Stimulated activated CD8-positive, alpha-beta memory T cell treated with anti-CD3 and anti-CD28 coated beads, Interleukin-7, amount 100 ng/mL, for 4 hours (primary cell): ENCODE measurements at places on chromosomes 7 and 10.

GRCh38 chr10:114336823-114337509 is 67.3 kb downstream of the AFAP1L2 start:
- no peak for DNase-seq

GRCh38 chr7:100568176-100568895 is 5.4 kb downstream of the SAP25 start:
- no peak for DNase-seq

GRCh38 chr10:97718659-97719142 is 5.2 kb downstream of the MARVELD1 start:
- DNase-seq = no peak

GRCh38 chr10:114680543-114681117 is 22.6 kb upstream of the ABLIM1 start:
- DNase-seq = no peak

DNA sequence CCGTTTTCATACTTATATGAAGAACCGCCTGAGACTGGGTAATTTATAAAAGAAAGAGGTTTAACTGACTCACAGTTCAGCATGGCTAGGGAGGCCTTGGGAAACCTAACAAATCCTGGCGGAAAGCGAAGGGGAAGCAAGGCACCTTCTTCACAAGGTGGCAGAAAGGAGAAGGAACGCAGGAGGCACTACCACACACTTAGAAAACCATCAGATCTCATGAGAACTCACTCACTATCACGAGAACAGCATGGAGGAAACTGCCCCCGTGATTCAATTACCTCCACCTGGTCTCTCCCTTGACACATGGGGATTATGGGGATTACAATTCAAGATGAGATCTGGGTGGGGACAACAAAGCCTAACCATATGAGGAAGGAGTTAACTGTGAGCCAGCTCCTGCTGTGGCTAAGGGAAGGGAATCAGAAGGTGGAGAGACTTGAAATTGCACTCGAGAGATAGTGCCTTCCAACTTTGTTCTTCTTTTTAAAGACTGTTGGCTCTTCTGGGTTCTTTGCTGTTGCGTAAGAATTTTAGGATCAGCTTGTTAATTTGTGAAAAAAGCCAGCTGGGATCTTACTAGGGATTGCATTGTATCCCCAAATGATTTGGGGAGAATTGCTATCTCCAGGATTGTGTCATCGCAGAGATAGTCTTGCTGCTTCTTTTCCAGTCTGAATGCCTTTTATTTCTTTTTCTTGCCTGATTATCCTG is 21.0 kb downstream of the OPTN start:
- DNase-seq = no peak

- no peak for DNase-seq
These were observed 44.8 kb upstream of the GRID1 start for GRCh38 chr10:86411281-86411841.

DNA sequence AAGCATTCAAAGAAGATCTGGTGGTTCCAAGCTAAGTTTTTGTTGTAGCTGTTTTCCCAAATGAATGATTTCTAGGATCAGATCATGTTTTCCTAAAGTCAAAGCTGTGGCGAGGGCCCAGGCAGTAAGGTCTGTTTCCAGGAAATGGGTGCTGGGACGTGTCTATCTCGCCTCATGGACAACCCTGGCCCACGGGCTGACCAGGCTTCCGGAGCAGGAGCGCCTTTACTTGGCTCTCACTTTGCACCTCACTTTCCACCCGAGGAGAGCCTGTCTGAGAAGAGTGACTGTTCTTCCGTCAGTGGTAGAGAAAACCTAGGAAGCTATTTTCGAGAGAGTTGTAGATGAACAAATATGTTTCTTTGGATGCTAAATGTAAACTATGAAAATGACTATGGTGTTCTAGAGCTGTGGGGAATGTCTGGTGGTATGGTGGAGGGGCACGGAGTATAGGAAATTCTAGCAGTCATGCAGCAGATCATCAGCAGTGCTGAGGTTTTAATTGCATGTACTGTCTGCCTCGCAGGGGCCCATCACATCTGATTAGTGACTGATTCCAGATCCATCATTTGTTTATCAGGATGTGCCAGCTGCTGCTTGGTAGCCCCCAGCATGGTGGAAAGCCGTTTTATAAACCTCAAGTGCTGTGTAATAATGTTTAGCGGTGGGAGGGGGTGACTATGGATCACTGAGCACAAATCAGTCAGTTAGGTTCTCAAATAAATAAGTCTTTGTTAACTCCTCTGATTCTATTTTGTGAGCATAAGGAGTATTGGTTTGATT is 66.6 kb downstream of the VWC2 start:
- DNase-seq = no peak

DNA sequence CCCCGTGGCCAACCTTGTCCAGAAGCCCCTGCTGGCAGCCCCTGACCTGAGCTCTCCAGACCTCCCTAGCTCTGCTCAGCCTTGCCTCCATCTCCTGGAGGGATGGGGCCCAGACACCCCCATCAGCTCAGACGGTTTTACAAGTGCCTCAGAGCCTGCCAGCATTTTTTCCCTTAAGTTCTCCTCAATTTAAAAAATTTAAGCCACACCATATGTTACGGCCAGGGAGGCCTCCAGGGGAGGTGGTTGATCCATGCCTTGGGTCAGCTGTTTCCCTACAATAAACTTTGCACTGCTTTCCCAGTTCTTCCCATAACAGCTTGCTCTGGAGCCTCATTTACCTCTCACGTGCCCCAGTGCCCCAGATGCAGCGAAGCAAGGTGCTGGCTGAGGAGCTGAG is 143.5 kb downstream of the RGS10 start:
- DNase-seq = no peak

DNA sequence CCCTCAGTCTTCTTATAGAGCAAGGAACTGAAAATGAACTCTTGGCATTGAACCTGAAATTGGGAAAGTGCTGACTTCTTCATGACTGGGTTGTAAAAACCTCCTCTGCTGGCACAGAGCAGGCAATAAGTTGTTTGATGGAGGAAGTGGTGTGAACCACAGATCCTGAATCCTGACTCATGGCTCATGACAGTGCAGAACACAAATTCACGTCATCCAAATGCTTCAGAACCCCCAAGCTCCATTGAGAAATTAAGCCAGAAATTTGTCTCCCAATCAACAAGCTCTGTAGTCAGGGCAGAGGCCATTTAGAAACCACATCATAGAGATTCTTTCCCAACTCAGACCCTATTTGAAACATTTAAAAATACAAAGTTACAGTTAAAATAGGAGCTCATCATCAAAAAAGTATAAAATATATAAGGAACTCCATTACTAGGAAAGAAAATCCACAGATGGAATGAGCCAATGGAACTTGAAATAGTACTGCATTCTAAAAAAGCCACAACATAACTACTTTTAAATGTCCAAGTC is 10.3 kb upstream of the STK17A start:
- DNase-seq = no peak

DNA sequence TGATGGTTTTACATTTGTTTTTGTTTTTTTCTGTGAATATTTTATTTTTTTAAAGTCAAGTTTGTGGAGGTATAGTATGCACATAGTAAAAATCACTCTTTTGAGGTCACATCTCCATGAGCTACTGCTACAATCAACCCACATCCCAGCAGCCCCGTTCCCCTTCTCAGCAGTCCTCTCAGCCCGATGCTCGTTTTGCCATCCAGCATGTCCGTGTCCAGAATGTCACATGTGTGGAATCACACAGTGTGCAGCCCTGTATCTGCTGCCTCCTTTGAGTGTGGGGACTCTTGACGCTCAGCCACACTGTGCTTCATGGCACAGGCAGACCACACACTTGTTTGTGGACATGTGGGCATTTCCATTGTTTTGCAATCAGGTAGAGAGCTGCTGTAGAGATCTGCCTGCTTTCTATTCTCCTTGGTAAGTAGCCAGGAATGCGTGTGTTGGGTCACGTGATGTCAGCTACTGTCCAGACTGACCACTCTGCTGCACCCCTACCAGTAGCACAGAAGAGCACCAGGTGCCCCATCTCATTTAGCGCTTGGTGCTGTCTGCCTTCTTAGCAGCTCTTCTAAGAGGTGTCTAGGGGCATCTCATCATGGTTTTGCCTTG is 71.6 kb upstream of the CAMK2B start:
- no peak for DNase-seq

DNA sequence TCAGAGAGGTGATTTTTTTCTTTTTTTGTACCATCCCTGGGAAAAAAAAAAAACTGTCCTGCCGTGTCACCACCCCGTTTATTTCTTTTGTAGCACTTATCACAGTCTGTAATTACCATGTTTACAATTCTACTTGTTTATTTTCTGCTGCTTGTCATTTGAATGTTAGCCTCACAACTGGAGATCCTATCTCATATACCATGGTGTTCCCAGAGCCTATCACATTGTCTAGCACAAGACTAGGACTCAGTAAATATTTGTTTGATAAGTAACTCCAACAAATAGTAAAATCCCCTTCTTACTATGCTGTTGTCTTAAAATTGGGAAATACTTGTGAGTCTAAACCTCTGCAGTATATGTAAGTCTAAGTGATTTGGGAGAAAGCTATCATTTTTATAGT is 36.0 kb downstream of the MKLN1 start:
- DNase-seq = no peak

DNA sequence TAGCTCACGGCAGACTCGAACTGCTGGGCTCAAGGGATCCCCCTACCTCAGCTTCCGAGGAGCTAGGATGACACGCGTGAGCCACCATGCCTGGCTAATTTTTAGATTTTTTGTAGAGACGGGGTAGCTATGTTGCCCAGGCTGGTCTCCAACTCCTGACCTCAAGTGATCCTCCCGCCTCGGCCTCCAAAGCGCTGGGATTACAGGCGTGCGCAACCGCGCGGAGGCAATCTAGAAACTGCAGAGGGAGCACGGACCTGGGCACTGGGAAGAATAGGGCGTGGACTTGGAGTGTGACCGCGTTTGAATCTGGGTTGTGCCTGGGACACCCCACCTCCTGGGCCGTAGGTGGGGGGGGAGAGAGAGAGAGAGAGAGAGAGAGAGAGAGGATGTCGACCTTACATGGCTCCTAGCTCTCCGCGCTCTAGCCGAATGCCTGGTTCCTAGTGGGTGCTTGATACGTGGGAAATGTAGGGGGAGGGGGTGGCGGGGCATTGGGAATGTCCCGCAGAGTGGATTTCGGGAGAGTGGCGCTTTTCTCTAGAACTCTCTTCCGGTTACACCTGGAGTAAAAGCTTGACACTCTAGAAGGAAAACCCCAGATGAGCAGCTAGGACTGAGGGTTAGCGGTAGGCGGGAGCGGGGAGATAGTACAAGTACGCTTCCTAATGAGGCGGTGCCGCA is 1.2 kb upstream of the MAP3K8 start:
- DNase-seq = no peak

- DNase-seq = no peak
These were observed 50.1 kb upstream of the GHITM start for GRCh38 chr10:84089162-84089561.

DNA sequence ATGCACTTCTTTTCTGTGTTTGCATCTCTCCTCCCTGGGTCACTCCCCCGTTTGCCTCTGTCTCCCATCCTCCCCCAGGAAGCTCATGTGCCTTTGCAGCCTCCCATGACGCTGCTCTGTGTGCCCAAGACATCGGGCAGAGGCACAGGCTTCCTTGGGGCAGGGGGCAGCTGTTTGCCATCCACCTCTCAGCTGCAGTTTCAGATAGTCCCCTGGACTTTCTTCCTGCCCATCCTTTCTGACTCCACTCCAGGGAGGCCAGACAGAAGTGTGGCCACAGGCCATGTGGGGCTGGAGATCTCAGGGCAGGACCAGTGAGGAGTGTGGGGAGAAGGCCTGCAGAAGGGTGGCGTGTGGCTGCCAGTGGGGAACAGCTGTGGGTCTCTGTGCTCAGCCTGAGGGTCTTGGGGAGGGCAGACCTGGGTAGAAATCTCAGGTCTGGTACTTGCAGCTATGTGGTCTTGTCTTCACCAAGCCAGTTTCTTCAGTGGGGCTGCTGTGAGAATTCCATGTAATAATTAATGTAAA is 10.6 kb upstream of the SAMD8 start:
- no peak for DNase-seq

DNA sequence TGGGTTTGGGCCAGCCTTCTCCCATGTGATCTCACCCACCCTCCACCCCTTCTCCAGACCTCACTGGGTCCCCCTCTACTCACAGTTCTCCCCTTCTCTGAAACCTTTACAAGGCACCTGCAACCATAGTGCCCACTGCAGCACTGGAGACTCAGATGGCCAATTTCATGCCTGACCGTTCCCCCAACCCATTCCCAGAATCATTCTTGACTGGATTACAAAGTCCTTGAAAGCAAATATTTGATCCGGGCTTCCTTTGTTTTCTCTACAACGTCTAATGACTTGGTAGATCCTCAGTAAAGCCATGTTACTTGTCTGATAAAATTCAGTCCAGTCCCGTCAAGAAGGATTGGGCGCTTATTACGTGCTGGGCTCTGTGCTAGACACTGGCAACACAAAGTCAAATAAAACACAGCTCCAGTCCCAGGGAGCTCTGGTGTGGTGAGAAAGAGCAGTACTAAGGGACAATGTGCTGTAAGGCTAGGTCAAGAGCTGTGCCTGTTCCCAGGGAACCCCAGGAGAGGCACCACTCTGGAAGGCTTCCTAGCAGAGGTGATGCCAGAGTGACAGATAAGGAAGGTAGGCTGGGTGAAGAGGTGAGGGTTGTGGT is 36.5 kb downstream of the SH3PXD2A start:
- no peak for DNase-seq

DNA sequence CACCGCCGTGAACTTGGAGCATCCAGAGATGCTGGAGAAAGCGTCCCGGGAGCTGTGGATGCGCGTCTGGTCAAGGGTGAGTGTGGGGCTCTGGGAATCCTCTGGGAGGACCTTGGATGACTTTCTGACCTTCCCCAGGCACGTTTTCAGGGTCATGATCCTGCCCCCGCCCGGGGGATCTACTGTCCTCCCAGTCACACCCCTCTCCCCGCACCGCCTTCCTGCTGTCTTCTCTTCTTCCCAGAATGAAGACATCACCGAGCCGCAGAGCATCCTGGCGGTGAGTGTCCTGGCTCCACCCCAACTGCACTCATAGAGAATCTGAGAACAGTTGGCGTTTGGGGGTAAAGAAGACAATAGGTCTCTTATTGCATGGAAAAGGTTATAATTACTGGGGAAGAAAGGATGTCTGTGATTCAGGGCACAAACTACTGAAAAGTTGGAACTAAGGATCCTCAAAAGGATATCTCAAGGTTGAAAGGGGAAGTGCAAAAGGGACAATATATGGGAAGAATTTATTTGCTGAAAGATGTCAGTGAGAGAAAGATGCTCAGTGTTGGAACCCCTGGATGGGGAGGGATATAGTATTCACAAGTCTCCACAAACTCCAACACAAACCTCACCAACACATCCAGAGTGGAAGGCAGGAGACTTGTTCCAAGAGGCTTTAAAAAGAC is 1.9 kb downstream of the GSTK1 start:
- DNase-seq = no peak

DNA sequence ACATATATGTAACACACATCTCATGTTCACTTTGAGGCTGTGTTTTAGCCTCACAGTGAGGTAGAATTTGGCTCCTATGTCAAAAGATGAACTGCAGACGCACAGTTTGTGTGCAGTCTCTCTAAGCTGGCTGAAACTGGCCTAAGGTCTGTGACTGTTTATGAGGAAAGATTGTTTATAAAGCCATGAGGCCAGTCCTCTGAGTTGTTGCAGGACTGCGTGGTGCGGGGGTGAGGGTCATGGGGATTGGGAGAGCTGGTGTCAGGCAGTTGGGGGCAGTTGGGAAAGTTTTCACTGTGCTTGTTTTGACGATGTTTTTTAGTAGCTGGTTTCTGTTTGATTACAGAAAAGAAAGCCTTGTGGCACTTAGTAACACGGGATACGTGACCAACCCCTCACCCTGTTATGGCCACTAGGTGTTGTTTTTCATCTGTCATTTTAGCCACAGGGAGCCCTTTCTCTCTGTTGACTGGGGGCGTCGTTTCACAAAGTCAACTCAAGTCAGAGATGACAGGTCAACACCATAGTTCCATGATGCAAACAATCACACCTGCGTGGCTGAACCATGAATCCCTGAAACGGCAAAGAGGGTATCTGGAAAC is 310.9 kb downstream of the CCDC3 start:
- no peak for DNase-seq
